ENCODE measurements at places on chromosomes 3 and 15.

DNA sequence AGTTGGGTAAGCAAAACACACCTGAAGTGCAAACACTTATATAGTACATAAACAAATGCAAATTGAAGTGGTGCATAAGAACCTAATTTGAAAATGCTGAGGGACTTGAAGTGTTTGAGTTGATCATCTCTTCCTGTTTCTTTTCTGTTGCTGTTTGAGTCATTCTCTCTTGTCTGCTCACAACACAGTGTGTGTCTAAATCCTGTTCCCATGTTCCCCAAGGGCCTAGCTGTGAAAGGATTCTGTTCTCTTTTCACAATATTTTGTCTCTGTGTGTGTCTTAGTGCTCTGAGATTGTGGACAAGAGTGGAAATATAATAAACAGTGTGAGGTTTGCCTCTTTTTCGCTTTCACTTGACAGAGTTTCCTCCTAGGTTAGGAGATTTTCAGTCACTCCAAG is 6.1 kb downstream of the CD96 start:
- DNase-seq: no peak

DNA sequence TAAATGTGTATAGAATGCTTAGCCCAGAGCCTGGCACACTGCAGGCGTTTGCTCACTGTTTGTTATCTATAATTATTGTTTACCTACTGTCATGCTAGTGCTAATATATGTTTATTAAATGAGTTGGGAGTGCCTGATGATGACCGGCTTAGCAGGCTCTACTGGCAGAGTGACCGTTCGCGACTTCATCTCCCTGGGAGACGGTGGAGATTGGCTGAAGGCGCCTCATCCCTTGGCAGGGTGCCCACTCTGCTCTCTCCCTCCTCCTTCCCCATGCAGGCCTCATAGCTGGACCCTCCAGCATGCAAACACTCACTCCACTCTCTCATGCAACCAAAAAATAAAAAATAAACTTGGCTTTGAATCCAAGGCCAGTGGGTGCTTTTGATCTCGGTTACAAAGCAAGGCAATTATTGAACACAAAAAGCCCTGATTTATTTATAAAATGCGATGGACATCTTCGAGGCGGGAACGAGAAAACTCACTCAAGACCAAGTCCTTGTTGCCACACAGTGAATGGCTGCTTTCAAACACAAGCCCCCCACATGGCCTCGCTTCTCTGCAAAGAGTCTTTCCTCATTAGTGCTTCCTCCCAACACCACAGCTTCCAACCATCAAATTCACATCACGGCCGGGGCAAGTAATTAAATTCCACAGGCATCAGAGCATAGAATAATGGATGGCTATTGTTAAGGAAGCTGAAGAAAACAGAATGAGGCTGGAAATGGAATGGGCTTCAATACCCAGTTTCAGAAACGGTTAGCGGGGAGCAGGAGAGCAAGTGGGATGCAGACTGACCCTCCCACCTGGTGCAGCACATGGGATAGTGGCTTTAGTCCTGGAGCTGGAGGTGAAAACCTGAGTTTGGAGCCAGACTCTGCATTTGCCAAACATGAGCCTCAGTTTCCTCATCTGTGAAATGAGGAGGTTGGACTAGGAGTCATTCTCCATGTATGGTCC is 135.7 kb upstream of the RAD18 start:
- DNase-seq: no peak

- DNase-seq: no peak
Observed at GRCh38 chr3:196975349-196975748, 6.7 kb upstream of the PIGZ start.

- no peak for DNase-seq
Observed at GRCh38 chr15:40325188-40325587, 1.7 kb downstream of the INAFM2 start.

DNA sequence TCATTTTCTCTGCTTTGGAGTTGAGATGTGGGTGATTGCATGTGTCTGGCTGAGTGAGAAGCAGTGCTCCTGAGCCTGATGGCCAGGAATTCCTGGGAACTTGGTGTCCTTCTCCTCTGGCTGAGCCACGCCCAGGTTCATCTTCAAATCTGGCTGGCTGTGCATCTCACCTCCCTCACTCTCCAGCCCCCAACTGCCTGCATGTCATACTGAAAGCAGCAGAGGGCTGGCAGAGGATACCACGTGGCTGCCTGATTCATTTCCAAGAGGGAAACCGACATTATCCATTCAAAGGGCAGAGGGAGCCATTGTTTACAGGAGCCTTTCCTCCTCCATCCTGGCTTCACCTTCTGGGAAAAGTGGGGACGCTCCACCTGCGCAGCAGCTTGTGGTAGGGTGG is 57.4 kb downstream of the ABHD5 start:
- DNase-seq: no peak

DNA sequence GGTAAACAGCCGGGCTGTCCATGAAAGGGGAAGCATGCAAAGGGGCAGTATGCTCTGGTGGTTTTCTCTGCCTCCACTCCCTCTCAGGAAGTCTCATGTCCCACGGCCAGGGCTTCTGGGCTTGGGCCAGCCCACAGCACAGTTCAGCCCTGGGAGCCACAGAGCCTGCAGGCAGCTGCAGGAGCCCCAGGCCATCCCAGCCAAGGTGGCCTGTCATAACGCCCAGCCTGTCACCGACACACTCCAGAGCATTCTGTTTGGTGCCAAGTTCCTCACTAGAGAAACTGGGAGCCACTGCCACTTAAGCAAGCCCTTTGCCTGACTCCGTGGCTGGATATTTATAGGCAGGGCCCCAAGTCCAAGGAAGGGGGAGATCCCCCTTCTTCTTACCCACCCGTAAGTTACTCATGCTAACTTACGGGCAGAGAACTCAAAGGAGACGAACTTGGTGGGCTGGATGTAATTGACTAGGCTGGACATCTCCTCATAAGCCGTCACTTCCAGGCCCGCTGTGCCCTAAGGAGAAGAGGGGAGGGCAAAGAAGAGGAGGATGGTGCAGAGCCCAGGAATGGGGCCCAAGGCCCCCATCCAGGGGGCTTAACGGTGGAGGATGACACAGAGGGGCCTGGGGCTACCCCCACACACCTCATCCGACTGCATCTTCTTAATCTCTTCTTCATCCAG is 11.7 kb downstream of the PLCB2 start:
- no peak for DNase-seq

DNA sequence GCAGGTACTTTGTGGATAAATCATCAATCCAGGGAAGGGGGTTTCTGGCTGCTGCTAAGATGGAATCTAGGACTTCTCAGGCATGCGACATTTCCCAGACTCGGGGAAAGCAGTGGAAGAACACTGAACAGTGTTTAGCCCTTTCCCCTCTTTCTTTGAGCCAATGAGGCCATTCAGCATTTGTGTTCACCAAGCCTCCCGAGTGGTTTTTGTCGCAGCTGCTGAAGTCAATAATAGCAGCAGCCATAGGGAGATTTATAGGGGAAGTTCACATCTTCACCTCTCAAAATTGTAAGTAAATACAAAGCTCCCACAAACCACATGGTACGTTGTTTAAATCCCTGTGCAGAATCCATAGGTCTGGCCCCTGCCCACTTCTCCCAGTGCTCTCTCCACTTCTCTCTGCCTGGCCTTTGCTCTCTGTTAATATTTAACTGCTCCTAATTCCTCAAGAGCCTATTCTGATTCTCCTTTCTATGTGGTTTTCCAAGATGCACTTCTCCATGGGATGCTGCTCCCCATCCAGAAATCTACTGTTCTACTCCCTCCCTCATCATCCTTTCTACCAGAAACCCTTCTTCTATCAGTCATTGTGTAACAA is 230.7 kb downstream of the SHQ1 start:
- no peak for DNase-seq
